ENCODE measurements at places on chromosomes 7 and 10.

GRCh38 chr7:139317939-139318505 is 23.1 kb upstream of the FMC1 start:
- no peak for DNase-seq

- no peak for DNase-seq
Measured at GRCh38 chr10:118926072-118926417, 103.5 kb upstream of the NANOS1 start.

- DNase-seq, result no peak
Measured at GRCh38 chr7:74266191-74266963, 12.2 kb upstream of the RFC2 start.

DNA sequence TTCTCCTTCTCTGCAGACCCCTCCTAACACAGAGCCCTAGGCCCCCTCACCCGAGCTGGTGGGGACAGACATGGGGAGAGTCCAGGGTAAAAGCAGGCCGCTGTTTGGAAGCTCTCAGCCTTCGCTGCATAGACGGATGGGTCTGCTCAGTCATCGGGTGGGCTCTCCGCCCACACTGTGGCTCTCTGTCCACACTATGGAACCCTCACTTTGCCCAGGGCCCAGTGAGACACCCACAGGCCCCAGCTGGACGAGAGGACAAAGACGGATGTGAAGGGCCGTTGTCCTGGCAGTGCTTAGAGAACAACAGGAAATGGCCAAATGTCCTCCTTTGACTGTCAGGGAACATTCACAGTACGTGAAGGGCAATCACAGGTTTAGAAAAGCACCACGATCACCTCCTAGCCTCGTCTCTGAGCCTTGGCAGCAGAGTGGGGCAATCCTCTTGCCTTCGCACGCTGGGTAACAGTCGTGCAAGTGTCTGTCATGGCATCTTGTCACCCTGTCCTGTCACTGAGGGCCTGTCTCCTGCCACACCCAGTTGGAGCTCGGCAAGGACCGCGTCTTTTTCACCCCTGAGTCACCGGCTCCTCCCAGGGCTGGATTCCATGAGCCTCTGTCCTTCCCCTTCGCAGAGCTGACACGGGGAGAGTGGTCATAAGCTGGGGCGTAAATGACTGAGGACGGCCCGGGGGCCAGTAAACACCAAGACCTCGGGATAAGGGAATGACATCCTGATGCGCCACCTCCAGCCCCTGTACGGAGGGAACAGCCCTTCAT is 80.6 kb downstream of the PRKAG2 start:
- no peak for DNase-seq

- DNase-seq, result no peak
Measured at GRCh38 chr7:141754939-141755338, 9.0 kb upstream of the TAS2R3 start.

DNA sequence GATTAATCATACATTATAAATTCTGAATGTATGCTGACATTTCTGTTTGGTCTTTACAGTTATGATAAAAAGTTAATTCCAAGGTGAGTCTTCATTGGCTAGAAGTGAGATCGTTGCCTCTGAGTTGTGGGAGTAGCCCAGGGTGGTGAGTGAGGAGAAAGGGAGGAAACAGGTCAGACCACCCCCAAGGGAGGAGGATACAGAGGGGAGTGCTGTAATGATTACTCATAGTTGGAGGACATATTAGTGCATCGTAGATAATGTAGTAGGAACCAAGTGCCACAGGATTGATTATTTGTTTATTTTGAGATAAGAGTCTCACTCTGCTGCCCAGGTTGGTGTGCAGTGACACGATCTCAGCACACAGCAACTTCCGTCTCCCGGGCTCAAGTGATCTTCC is 672.2 kb downstream of the INHBA start:
- DNase-seq, result no peak

DNA sequence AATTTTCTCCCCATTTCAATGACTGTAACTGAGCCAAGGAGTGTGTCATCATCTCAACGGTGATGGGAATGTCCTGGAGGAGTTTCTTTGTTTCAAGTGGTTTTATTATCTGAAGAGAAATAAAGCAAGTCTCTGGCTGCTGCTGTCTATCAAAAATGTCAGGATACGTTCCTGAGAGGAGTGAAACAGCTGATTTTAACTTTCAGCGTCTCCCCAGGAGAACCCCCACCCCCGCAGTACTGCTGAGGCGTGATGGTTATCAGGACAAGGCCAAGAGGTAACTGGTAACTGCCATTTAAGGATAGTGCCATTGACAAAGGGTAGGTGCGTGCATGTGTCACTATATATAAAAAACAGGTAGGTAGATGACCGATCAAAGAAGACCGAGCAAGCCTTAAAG is 70.3 kb upstream of the LRGUK start:
- no peak for DNase-seq

DNA sequence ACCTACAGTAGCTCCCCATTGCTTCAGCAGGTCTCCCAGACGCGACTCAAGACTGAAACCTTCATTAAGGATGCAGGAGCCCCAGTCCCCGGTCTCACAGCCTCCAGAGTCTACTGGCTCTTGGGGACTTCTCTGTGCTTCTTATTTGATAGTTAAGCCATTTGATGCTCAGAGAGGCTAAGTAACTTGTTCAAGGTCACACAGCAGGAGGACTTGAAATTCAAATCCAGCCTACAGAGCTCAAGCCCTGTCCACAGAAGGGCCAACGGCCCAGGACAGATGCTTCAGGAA is 21.2 kb upstream of the ZMIZ1 start:
- no peak for DNase-seq

GRCh38 chr7:127652333-127653248 is 597 bp downstream of the SND1 start:
- no peak for DNase-seq

DNA sequence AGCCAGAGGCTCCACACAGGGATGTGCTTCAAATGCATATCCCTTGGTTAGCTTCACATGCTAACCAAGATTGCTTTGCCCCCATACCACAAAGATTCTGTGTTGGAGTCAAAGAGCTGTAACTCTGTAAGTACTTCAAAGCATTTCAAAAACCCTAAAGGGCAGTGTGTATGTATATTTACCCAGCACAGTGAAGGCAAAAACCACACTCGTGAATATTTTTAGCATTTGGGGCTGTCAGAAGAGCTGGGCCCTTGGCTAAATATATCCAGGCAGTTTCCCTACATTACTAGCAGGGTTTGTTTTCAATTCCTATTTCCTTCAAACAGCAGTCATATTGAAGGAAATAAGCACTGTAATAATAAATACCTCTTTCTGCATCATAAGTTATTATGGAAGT is 84.2 kb upstream of the STEAP1B start:
- no peak for DNase-seq

GRCh38 chr7:6613706-6614105 is 1.7 kb upstream of the ZNF853 start:
- no peak for DNase-seq

DNA sequence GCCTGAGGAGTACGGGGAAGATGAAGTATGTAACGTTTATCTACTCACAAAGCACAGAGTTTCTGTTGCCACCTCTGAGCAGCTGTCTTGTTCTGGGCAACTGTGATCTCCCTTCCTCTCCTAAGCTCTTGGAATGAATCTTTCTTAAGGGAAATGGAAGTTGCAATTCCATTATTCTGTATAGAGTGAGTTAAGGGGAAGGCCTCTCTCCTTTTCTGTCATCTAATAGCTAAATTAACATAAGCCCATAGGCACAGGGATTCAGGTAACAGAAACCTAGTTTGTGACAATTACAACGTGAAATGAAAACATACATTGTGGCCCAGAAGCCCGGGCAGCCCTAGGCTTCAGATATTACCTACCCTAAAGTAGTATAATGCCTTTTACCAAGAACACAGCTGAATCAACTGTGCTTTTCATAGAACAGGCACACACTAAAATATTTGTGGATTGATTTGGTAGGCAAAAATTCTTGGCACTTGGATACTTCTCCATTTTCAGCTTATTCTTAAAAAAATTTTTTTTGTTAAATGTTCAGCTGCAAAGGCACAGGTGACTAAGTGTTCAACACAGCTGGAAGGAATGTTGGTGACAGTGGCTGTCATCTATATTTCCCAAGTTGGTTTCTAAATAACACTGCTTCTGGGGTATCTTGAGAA is 3.8 kb upstream of the PDCD4 start:
- no peak for DNase-seq

DNA sequence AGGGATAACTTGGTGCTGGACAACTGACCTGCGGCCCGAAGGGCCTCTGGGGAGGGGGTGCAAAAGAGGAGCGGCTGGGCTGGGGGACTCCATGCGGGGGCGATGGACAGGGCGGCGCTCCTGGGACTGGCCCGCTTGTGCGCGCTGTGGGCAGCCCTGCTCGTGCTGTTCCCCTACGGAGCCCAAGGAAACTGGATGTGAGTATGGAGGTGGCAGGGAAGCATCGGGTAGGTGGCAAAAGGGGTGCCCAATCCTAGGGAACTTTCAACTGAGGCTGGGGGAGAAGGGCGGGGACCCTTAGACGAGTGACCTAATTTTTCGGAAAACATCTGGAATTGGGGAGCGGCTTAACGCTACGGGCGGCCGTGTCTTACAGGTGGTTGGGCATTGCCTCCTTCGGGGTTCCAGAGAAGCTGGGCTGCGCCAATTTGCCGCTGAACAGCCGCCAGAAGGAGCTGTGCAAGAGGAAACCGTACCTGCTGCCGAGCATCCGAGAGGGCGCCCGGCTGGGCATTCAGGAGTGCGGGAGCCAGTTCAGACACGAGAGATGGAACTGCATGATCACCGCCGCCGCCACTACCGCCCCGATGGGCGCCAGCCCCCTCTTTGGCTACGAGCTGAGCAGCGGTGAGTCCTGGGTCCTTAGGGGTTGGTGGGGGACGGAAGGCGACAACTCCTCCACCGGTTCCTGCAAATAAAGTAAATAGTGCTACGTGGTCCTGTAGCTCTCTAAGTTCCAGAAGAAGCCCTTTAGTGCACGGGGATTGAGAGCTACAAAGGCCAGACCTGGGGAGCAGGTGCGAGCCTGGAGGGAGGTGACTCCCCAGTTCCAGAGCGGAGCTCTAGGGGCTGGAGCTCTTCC is 622 bp downstream of the WNT16 start:
- DNase-seq, result peak; percentile 41

DNA sequence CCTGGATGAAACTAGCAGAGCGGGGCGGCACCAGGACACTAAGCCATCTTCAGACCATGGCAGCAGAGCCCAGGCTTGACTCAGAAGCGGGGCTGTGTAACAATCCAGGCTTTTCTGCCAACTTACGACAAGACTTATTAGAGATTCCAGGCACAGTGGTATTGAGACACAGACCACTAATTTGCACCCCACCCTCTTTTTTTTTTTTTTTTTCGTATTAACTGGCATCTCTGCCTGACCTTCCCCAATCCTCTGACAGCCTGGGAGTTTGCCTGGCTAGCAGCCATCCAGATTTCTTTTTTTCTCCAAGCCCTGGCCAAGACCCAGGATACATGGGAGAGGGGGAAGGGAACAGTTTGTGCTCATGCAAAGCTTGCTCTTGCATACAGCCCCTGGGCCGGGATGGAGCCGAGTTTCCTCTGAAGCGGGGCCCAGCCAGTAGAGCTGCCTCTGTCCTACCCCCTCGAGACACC is 182.4 kb downstream of the PLXNA4 start:
- DNase-seq, result no peak

- no peak for DNase-seq
Measured at GRCh38 chr10:50438049-50438936, 185.5 kb downstream of the SGMS1 start.

GRCh38 chr10:113917636-113918035 is 63.2 kb downstream of the NHLRC2 start:
- no peak for DNase-seq

DNA sequence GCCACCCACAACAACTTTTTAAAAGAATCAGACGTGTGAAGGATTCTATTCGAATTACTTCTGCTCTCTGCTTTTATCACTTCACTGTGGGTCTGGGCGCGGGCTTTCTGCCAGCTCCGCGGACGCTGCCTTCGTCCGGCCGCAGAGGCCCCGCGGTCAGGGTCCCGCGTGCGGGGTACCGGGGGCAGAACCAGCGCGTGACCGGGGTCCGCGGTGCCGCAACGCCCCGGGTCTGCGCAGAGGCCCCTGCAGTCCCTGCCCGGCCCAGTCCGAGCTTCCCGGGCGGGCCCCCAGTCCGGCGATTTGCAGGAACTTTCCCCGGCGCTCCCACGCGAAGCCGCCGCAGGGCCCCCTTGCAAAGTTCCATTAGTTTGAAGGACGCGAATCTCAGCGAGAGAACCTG is 461 bp upstream of the HTRA1 start:
- DNase-seq, result no peak

DNA sequence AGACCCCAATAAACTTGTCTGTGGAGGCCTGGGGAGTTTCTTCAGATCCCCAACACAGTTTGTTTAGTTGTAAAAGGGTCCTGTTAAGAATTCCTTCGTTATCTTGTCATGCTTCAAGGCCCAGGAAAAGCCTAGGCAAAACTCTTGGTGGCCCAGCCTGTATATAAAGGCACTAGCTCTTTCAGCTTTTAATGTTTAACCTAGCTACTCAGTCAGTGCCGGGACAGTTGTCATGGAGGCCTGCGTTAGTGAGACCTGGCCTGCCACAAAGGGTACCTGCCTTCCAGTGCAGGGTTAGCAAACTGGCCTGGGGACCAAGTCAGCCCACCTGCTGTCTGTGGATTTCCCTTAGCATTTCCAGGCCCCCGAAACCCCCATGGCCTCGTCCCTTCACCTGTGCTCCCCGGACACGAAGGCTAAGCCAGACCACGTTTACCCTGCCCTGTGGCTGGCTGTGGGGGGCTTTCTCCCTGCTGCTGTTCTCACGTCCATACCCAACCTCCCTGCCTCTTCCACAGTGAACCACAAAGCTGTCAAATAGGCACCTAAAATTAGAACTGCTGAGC is 96.9 kb upstream of the PPP2R2D start:
- DNase-seq, result no peak

GRCh38 chr10:97538839-97539238 is 33.7 kb upstream of the ANKRD2 start:
- DNase-seq, result no peak

- peak; percentile 87 for DNase-seq
Measured at GRCh38 chr10:76984559-76985443, 652.8 kb downstream of the KCNMA1 start.

GRCh38 chr7:6392712-6393666 is 54.8 kb downstream of the DAGLB start:
- DNase-seq, result no peak

DNA sequence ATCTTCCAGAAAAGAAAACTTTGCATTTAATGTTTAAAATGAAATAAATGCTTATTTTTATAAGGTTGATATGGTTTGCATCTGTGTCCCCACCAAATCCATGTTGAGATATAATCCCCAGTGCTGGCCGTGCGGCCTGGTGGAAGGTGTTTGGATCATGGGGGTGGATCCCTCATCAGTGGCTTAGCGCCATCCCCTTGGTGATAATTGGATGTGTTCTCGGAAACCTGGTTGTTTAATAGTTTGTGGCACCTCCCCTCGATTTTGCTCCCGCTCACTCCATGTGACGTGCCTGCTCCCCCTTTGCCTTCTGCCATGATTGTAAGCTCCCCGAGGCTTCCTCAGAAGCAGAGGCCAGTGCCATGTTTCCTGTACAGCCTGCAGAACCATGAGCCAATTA is 2.4 kb upstream of the MTPAP start:
- no peak for DNase-seq

GRCh38 chr7:142812437-142813215 is 41.9 kb downstream of the PRSS2 start:
- no peak for DNase-seq

Measured in NCI-H2227 treated with DMSO at 0.1 percent for 48 hours (cell line).